ENCODE measurements at places on chromosomes 4 and X.
A peak's percentile ranks its signal among the peaks of the same experiment; 100 is the strongest.

GRCh38 chr4:1901127-1901526 is 29.9 kb downstream of the NSD2 start:
- no peak for DNase-seq

GRCh38 chr4:153773236-153773690 is 13.4 kb upstream of the RNF175 start:
- no peak for DNase-seq

DNA sequence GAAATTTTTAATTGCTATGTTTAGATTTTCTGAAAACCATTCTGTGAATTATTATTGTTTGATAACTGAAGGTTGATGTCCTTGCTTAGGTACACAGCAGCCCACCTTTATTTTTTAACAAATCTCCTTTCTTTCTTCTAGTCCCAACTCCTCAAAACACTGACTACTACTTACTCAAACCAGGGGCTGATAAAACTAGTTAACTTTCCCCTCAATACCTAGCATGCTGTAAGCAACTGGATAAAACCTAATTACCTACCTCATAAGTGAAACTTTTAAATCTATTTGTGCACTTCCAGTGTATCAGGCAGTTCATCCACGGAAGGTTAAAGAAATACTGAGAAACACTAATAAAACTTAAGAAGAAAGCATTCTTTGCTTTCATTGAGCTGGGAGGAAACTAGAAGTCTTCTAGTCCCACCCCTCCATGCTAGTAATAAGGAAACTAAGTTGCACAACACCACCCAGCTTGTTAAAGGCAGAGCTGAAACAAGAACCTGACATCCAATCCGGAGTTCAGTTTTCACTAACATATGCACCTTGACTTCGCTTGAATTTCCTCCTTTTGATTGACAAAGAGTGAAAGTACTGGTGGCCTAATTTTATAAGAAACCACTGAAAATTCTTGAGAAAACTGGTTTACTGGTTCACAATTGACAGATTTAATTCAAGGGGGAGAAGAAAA is 180.2 kb upstream of the TET2 start:
- DNase-seq, result no peak

- DNase-seq, result no peak
These were observed 2.7 kb upstream of the RTL3 start for GRCh38 chrX:78661836-78662235.

DNA sequence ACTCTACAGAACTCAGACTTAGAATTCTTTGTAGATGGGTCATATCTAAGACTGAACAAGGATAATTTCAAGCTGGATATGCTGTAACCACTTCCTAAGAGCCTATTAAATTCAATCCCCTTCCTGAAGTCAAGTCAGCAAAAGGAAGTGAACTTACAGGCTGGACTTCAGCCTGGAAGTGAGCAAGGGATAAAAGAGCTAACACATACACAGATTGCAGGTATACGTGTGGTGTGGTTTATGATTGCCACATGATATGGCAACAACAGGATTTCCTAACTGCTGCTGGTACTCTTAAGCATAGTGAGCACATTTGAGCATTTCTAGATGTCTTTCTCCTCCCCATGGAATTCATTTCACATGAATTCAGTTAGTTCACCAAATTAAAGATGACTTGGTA is 38.2 kb upstream of the UXT start:
- DNase-seq, result no peak

GRCh38 chr4:55173580-55173979 is 48.2 kb upstream of the KDR start:
- no peak for DNase-seq

DNA sequence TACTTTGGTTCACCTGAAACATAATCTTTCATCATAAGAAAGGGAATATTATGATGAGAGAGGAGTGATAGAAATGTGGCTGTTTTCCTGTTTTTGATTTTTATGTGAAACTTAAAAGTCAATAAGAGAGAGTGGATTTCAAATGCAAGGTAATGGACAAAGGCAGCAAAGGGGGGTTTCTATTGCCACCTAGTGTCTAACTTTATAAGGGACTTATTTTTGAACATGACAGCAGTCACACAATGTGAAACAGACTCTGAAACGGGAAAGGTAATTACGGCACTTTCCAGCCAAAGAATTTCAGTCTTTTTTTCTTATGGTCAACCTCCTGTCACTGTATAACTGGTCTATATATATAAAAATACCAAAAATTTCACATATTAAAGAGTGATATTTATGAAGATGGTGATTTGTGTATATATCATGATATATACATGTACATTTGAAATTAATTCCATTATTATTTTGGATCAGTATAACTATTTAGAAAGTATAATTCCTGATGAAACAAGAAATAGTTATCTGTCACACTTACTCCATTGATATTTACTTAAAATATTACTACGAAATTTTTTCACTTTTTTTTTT is 127.1 kb downstream of the FBXO8 start:
- no peak for DNase-seq

DNA sequence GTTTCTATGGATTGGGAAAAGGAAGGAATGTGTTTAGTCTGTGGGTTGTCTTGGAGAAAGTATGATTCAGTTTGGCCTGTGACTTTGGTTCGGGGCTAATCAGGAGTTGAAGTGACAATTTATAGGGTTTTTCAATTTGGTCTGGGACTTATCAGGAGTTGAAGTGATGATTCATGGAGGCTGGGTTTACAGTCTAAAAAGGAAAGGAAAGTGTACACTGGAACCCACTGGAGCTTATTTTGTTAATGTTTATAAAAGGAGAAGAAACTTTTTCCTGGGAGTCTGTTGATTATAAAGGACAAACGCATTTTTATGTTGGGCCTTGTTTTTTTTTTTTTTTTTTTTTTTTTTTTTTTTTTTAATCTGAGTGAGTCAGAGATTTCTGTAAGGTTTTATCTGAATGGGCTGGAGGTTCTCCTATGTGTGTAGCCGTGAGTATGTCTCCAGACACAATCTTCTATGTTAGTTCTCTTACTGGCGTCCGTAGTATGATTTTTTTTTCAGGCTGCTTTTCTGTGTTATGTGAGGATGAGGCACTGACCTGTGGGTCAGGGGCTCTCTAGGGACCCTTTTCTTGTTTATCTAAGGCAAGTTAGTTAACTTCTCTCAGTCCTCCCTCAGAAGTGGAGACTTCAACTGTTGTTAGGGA is 33.0 kb upstream of the RAB9B start:
- DNase-seq, result no peak

DNA sequence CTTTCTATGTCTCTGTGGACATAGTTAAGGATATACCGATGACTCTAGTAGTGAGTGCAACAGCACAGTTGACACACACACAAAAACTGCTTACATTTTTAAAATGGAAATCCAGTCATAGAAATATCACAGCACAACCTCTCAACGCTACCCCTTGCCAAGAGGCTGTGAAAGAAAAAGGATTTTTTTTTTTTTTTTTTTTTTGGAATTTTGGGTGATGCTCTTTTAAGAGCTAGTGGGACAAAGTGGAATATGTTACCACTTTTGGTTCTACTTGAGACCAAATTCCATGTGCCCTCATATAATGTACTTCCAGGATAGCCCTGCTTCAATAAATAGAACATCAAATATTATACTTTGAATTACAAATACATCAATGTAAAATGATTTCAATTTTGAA is 381.1 kb upstream of the MAGEB2 start:
- no peak for DNase-seq

- DNase-seq, result no peak
These were observed 572 bp downstream of the EXOSC9 start for GRCh38 chr4:121801715-121802075.

DNA sequence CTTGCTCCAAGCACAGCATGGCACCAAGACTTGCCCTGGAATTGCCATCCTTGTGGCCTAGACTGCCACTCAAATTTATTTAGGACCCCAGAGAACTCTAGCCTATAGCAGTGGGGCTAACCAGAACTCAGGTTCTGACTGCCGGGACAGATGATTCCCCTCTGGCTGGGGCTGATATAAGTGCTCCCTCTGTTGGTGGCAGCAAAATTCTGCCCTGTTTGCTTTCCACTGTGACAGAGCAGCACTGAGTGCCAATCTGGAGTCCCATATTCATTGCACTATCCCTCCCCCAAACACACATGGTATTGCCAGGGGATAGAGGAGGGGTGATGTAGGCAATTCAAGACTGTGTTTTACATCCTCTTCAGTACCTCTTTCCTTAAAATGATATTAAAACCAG is 1081.9 kb downstream of the FAT4 start:
- no peak for DNase-seq

DNA sequence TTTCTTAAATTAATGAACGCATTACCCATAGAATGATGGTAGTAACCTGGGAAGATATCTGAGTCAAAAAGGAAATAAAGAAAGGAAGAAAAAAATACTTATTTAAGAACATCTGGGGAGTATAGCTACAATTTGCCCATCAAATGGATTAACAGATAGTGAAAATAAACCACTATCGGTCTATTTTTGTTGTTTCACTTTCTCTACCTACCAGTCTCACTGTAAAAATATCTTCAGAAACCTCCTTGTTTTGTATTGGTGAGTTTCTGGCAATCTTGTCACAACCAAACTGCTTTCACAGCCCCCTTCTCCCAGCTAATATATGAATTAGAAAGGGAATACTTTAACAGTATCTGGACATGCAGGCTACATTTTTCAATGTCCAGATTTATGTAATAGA is 783.5 kb downstream of the STPG2 start:
- no peak for DNase-seq

- no peak for DNase-seq
These were observed 43.6 kb downstream of the RBM47 start for GRCh38 chr4:40586034-40586433.

- DNase-seq, result no peak
These were observed 121.8 kb upstream of the EDA2R start for GRCh38 chrX:66760651-66761050.

GRCh38 chr4:140237616-140238350 is 83.8 kb upstream of the MAML3 start:
- DNase-seq, result peak; percentile 76

DNA sequence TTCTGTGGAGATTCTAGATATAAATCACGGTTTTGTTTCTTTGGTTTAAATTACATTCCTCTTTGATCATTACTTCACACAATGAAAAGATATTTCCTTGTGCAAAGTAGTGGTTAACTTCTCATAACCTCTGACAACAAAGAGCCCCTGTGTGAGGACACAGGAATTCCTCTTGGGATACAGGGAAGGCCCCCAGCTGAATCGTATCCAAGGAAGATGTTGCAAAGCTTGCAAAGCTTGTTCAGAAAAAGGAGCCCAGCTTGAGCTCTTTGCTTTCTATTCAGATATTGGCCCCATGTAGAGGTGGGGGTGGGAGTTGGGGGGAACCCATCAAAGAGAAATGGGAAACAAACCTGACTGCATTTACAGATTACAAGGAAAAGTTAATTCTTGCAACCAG is 145.7 kb downstream of the RELL1 start:
- DNase-seq, result no peak

DNA sequence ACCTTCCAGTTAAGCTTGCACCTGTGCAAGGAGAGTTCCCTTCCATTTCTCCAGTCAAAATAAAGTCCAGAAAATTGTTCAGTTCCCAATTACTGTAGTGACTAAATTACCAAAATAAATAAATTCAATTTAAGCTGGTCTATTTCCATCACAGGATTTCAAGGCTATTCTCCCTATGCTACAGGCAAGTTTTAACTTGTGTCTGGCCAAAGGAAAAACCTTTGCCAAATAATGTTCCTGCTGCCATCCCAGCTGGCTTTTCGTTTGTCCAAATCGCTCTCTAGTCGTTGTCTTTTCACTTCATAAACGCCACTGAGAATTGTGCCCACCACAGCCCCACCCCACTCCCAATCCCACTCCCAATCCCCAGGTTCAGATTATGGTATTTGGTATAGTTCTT is 2.4 kb downstream of the KCTD8 start:
- DNase-seq, result peak; percentile 8

DNA sequence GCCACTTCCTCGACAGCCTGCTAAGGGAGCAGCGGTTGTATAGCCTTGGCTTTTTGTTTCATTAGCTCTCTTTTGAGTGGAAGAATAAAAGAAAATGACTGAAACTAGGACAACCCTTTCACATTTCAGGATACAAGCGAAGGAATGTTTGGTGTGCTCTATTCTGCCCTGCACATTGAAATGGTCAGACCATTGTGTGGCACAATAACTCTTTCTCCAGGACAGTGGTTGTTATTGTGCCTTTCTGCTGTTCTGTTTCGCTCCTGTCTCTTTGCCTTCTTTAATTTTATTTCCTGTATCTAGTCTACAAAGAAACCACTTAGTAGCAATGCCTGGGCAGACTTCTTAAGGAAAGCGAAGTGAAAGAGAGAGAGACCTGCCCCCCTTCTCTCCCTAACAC is 473.7 kb downstream of the GBA3 start:
- DNase-seq, result no peak

DNA sequence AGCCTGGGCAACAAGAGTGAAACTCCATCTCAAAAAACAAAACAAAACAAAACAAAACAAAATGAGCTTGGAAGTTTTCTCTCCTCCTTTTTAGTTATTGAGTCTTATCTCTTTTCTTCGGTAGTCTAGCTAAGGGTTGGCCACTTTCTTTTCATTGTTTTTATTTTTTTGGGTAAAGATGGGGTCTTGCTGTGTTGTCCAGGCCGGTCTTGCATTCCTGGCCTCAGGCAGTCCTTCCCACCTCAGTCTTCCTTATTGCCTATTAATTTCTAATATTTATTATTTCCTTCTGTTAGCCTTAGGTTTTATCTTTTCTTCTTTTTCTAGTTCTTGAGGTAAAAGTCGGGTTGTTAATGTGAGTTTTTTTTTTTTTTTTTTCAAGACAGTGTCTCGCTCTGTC is 16.4 kb downstream of the METAP1 start:
- DNase-seq, result no peak

GRCh38 chrX:100408713-100409609 is 1.1 kb downstream of the PCDH19 start:
- DNase-seq, result peak; percentile 55

- no peak for DNase-seq
These were observed 40.5 kb downstream of the RRAGB start for GRCh38 chrX:55758033-55758432.
